ENCODE measurements at places on chromosomes 6 and 20.

DNA sequence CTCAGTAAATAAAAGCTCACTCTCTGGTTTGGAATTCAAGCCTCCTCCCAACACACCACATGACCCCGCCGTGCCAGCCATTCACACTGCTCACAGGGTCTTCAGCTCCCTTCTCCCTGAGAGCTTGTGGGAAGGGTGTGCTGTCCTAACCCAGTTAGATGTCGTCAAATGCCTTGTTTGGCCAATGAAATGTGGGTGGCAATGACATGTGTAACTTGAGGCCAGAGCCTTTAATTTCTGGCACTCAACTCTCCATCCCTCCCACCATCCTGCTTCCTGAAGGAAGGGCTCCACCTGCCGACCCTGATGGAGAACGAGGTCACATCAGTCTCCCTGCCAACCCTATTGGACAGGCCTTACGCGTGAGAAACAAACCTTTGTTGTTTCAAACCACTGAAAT, 224.5 kb upstream of the AGPAT4 start:
- no peak for DNase-seq

DNA sequence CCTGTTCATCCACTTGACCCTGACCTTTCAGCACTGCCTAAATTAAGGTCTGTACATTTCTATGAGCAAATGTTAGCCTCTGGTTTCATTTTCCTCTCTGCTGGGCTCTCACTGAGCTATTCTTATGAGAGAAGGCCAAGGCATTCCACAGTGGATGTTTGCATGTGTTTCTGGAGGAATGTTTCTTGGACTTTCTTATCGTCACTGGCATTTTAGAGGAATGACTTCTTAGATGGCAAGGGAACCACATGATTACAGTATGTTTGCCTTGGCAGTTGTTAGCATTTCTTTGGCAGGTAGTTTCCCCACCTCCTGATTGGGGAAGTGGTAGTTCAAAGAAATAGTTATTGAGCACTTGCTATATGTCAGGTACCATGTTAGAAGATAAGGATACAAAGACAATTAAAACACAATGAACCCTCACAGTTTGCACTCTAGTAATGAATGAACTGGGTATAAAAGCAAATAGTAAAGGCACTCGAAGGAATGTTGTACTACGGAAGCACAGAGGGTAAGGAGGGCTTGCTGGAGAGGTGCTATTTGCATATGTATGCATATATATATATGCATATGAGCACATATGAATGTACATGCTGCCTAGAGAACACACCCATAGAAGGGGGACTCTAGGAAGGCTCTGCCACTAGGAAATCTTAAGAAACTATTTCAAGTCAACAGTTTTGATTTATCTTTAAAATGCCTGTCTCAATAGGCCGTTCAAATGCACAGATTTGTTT, 307.4 kb downstream of the EYA4 start:
- no peak for DNase-seq

DNA sequence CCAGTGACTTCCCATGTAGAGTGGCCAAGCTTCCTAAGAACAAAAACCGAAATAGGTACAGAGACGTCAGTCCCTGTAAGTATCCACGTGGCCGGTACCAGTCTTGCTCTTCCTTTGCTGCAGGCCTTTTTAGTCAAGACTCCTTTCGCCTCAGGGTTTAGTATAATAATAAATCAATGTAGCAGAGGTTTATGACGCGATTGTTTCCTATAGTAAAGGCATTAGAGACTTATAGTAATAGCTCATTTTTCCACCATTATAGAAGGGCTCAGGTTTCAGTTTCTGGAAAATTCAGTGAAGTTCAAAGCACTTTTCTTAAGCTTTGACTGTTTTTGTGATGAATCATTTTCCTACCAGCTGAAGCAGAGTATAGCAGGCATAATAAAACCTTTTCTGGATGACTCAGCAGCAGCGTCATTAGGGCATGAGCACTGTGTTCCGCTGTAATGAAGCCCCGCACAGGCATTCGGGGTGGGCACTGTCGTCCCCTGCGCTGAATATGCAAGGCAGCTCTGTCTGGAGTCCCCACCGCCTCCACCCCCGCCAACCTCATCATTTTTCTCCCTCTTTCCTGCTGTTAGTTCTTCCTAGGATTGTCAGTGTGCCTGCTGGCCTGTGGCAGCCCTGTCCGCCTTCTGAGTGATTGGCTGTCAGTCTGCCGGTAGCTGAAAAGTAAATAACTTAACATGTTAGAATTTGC, 51.3 kb downstream of the PTPN1 start:
- DNase-seq = no peak

DNA sequence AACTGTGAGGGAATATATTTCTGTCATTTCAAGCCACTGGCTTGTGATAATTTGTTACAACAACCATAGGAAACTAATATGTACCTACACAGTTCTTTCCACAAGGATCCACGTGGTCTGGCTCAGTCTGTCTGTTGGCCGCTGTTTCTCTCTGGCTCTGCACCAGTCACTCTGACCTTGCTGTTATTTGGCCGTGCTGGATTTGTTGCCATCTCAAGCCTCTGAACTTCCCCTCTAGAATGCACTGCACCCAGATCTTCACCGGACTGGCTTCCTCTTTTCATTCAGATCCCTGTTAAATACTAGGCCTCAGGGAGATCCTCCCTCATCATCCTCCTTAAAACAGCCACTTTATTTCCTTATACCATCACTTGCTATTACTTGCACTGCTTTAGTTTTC, 446.8 kb downstream of the TFAP2B start:
- peak; percentile 17 for DNase-seq

GRCh38 chr6:44397424-44398164, 10.1 kb downstream of the CDC5L start:
- DNase-seq = no peak

GRCh38 chr20:49103019-49103418, 56.9 kb downstream of the CSE1L start:
- no peak for DNase-seq

GRCh38 chr6:21033575-21034026, 499.3 kb downstream of the CDKAL1 start:
- no peak for DNase-seq

DNA sequence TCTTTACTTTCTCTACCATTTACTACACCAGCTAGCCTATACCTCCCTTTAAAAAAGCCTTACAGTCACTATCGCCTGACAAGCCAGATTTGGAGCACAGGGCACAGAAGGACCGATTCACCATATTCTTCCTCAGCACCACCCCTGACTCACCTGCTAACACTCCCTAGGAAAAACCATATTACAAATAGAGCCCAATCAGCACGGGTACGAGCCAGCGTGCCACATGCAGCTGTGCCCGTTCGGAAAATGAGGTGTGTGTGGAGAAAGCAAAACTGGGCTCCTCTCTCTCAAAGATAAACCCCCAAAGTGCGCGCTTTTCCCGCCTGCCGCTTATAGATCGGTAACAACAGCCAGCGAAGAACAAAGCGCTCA, 1.2 kb downstream of the SYNCRIP start:
- DNase-seq = no peak

GRCh38 chr6:13485923-13486562, 1.4 kb downstream of the GFOD1 start:
- peak; percentile 38 for DNase-seq

- no peak for DNase-seq
These were observed 1.2 kb downstream of the PLAGL1 start for GRCh38 chr6:144006736-144007477.

DNA sequence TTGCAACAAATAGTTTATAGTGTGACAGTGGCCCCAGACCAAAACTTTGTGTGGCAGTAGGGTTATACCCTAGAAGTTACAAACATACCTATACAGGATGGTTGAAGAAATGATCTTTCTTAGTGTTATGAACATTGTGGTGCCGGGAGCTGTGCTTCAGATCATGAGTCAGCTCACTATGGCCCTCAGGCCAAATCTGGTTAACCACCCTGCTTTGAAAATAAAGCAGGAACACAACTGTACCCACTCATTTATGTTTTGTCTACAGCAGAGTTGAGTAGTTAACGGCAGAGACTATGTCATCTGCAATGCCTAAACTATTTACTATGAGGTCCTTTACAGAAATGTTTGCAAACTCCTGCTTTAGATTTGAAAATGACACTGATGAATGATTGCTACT, 24.3 kb downstream of the AKAP7 start:
- DNase-seq = no peak

DNA sequence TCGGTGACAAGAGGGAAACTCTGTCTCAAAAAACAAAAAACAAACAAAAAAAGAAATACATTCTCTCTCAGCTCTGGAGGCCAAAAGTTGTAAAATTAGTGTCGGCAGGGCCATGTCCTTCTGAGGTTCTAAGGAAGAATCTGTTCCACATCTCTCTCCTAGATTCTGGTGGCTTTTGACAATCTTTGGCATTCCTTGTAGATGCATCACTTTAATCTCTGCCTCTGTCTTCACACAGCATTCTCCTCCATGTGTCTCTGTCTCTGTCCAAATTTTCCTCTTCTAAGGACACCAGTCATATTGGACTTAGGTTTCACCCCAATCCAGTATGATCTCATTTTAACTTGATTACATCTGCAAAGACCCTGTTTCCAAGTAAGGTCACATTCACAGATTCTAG, 9.1 kb downstream of the PPP2R5D start:
- no peak for DNase-seq

- peak; percentile 42 for DNase-seq
These were observed 10.9 kb upstream of the B4GALT5 start for GRCh38 chr20:49724408-49725223.

GRCh38 chr6:26056583-26057350, 30.5 kb upstream of the HFE start:
- DNase-seq = no peak

- no peak for DNase-seq
These were observed 93.9 kb downstream of the ARID1B start for GRCh38 chr6:156870924-156871539.

GRCh38 chr6:158920311-158920905, 79.6 kb downstream of the RSPH3 start:
- no peak for DNase-seq

DNA sequence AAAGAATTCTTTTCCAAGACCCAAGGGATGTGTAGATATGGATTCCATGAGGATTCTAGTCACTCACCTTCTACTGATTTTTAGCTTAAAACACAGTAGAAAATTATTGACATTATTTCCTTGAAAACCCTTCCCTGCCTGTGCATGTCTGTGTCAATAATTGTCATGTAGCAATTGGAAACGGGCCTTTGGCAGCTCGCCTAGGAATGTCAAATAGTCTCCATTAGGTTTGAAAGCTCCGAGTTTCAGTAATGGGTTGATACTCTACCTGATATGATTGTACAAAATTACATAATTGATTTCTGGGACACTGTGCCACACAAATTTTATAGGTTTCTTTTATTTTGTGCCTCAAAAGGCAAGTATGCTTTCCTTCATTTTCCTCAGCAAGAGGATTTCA, 515.2 kb upstream of the ARID1B start:
- no peak for DNase-seq

DNA sequence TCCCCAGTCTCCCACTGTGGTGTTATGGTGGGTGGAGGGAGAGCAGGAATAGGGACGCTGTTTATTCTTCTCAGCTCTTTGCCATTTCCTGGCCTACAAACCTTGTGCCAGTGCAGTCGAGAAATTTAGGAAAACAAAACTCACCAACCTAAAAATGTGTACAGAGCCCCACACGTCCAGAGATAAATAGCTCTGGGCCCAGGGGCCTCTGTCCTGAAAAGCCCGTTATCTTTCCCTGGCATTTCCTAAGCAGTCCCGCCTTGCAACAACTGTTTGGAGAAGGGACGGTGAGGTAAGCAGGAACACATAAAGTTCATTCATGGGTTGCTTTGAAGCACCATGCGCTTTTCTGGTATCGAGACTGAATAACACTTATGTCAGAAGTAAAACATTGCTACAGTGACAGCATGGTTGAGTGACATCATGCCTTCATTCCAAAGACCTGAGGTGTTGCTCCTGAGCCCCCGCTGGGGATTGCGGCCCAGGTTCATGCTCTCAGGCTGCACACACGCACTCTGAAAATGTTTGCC, 80.1 kb upstream of the NXT1 start:
- DNase-seq = no peak

DNA sequence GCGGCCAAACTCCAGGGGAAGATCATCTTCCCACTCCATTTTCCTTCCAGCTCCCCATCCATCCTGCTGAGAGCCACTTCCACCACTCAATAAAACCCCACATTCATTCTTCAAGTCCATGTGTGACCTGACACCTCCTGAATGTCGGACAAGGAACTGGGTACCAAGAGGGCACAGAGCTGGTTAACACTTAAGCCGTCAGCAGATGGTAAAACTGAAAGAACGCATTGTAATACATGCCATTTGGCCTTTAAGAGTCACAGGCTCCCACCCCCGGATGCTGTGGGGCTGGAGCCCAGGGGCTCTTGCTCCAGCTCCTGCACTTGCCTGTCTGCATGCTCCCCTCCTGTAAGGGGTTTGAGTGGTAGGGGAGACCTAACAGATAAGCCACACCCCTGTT, 753.9 kb downstream of the COL12A1 start:
- DNase-seq = no peak

DNA sequence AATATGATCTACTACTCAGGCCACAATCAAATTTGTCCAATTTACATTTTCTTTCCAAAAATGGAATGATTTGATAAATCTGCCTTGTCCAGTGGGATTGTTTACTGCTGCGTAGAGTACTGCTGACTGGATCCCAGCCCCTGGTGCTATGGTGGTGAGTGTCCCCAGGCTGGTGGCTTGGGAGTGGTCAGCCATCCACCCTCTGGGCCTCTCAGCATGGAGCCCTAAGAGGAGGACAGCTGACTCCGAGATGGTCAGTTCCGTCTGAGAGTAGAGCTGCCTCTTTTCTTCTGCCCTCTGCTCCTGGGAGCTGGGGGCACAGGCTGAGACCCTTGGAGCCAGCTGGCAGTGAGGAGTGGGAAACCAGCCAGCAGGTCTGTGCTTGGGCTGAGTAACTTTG, 22.7 kb downstream of the PRDM13 start:
- DNase-seq = no peak

- DNase-seq = no peak
These were observed 267.4 kb upstream of the THEMIS start for GRCh38 chr6:128168244-128168643.

DNA sequence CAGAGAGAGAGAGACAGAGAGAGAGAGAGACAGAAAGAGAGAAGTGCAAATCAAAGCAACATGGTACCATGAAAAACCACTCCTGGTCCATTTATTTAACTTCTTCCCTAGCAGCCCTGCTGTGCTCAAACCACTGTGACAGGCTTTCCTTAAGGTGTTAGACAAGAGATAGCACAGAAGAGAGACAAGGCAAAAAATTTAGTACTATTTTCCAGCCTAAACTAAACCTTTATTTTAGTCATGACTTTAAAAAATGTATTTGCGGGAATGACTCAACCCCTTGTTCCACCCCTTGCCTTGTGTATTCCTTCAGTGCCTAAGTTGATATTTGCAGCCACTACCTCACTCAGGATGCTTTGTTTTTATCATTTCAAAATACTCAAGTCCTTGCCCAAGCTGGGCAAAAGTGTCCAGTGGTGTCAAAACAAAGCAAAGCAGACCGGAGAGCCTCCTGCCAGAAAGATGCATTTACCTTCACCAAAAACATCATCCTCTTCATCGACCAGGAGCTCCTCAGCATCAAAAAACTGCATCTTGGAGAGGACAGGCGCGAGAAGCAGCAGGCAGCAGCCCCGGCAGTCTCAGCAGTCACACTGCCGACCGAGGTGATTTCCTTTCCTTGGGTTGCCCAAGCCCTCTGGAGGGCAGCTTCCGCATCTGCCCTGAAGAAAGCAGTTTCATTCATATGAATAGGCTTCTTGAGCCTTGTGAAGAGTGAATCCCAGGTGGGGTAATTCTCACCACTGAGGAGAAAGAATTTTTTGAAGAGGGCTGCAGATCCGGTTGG, at the start of gene RIPOR2:
Gene RIPOR2, minus strand, starts transcription at position 595 of the 787 bp plus-strand sequence. Its CDS starts 62 bp downstream, at position 533.
- peak; percentile 81 for DNase-seq

Measured in CD4-positive, alpha-beta T cell treated with Interleukin-4 for 1 hour (primary cell).